ENCODE measurements at places on chromosomes 6 and 20.

DNA sequence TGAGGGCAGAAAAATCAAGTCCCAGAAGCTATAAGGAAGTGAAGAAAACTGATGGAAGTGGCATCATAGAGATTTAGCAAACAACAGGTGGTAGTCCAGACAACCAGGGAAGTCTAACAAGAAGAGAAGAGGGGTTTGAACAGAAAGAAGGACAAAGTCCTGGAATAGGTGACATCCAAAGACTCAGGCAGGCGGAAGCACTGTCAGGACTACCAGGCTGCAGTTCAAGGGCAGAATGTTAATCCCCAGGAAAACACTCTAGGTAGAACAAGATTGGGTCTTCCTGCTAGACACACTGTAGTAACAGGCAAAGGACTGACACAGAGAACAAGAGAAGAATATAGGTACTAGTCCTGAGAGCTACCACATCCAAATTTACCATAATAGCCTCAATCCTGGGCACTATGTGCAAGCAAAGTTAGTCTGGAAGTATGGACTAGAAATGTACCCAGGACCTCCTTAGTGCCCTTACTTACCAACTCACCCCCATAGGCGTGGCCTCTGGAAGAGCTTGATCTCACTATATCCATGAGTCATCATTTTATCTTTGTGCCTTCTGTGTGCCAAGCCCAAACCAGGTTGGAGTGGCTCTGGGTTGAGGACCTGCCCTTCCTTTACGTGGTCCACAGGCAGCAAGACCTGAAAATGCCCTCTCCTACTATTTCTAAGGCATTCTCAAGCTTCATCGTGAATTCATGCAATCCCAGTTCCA is 2.2 kb upstream of the EPB41L2 start:
- no peak for DNase-seq

DNA sequence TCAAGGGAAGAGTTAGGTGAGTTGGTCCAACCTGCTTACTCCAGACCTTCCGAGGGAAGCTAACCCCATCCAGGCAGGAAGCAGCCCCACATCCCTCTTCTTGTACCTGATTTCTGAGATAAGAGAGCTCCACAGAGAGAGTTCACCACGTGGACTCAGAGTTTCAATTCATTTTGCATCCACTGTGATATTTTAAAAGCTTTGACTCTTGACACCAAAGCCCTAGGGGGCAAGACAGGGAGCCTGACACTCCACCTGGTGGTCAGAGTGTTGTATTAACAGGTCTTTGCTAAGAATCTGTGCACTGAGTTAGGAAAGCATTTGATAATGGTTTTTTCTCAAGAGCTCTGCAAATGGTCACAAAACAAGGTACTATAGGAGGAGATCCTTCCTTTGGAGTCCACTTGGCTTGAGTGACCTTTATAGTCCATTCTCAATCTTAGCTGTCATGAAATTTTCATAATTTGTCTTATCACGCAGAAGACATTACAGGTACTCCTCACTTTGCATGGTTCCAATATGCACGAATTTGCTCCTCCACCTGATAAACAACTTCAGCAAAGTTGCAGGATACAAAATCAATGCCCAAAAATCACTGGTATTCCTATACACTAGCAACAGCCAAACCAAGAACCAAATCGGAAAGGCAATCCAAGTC is 56.2 kb upstream of the RIPOR2 start:
- DNase-seq = peak; percentile 62

DNA sequence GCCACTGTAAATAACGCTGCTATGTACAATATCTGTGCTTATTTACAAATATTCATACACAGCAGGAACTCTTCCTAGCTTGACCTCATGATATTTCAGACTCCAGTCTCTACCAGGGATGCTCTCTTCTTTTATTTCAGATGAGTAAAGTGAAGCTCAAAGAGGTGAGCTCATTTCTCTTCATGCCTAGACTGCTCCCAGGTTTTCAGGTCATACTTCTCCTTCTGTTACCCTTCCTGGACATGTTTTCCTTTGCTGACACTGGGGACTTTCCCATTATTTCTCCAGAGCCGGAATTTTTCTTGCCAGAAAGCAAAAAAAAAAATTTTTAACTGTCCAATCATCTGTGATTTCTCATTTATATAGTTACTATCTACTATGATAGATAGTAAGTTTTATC is 147.2 kb upstream of the DST start:
- DNase-seq = no peak

DNA sequence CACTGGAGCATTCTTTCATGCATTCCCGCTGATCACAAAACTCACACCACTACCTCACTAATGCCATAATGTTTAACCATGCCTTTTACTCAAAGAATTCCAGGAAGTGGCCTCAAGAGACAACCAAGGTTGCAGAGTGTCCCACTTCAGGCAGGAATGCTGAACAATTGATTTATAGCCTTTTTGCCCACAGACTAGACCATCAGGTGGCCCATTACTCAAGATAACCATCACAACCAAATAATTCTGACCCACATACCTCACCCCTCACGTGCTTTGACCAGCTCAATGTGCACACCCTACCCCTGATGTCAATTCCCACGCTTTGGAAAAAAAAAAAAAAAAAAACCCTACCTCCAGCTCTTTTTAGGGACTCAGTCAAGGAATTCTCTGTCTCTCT is 220.6 kb upstream of the UFL1 start:
- DNase-seq = no peak

DNA sequence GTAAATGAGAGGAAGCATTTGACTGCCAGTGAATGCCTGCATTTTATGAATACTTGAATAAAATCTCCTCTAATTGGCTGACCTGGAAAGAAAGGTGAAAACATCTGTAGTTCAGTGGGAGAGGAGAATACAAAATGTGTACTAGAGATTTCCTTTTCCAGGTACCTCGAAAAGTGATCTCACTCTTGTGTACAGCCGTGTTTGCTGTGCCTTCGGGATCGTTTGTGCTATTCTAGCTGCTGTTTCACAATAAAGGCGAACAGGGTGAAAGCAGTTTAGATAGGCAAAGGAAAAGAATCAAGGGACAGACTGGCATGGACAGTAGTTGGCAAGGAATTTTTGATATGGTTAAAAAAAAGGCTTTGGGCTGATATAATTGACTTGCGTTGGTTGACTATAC is 112.3 kb downstream of the ARID1B start:
- DNase-seq = no peak

- peak; percentile 49 for DNase-seq
These were observed 7.3 kb upstream of the ULBP2 start for GRCh38 chr6:149934249-149935156.

DNA sequence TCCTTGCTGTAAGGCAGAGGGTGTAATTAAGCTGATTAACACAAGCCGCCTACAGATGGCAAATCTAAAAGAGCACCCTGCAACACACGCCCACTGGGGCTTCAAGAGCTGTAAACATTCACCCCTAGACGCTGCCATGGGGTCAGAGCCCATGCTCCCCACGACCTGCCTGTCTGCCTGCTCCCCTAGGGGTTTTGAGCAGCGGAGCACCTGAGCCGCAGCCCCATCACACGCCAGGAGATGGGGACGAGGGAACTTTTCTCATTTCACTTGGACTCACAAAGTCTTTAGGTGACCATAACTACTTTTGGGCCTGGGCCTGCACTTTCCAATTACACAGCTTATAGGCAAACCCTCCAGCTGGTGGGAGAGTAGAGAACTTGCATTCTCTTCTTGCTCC is 99.0 kb upstream of the SOX4 start:
- DNase-seq = no peak

DNA sequence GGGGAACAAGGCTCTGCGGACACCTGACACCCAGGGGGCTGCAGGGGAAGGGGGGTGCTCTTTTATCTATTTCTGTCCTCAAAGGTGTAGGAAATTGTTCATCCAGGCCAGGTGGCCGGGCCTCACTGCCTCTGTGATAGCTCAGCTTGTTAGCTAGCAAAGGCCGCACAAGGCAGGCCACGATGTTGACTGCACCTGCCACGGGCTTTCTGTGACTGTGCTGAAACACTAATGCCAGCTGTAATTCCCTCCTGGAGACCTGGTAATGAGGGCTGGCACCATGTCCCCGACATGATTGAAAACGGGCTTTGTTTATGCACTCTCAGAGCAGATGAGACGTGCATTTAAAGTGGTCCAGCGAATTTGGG is 61.4 kb upstream of the APCDD1L start:
- no peak for DNase-seq

GRCh38 chr6:84141521-84141920 is 85.9 kb downstream of the CEP162 start:
- no peak for DNase-seq

GRCh38 chr6:84057908-84058307 is 24.3 kb downstream of the MRAP2 start:
- no peak for DNase-seq

Measured in stimulated activated CD8-positive, alpha-beta memory T cell treated with anti-CD3 and anti-CD28 coated beads, Interleukin-2, amount 100 ng/mL, for 1 hour (primary cell).